NCI-H1694 (cell line): ENCODE measurements at places on chromosomes 11 and 22.

GRCh38 chr11:101096036-101096704 lies 33.4 kb downstream of the PGR start:
- DNase-seq: no peak

- no peak for DNase-seq
These were observed 82.4 kb downstream of the FANCF start for GRCh38 chr11:22543261-22543660.

GRCh38 chr11:112922606-112923005 lies 38.6 kb upstream of the NCAM1 start:
- DNase-seq: no peak

GRCh38 chr11:120635136-120635810 lies 123.7 kb downstream of the GRIK4 start:
- DNase-seq: no peak

DNA sequence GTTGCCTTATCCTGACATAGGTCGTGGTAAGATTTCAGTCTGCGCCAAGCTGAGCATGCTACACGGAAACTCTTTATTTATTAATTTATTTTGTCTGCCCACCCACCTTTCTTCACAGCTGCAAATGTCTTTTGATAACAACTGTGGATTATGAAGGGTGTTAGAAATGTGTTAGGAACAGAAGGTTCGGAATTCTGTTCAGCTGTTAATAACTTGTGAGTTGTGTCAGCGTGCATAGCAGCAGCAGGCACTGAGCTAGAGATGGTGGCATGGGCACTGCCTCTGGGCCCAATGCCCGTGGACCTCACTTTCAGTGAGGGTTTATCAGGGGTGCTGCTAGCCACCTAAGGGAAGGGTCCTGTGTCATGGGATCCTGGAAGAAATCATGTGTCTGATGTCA lies 162.5 kb upstream of the NTM start:
- no peak for DNase-seq

DNA sequence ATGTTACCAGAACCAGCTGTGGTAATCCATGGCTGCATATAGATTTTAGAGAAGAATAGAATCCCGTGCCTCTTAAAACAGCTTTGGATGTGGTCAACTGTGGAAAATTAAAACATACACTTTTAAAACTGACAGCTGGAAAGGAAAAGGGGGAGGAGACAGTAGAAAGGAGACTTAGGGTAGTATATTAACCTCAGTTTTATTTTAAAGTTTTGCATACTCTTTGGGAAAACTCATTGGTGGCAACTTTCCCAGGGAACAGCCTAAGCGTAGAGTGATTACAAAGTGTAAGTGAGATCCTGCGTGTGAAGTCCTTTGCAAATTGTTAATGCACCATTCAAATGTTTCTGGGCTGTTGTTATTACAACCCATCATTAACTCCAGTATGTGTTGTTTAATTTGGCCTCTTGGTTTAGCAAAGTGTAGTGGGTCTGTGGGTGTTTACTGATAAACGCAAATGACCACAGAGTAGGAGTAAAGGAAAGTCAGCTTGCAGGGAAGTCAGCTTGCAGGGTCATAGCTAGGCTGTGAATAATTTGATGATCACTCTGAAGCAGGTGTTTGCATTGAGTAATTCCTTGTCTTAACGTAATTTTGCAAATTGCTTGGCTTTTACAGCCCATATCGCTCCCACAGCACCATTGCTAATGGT lies 88.0 kb upstream of the DBX1 start:
- DNase-seq: no peak

DNA sequence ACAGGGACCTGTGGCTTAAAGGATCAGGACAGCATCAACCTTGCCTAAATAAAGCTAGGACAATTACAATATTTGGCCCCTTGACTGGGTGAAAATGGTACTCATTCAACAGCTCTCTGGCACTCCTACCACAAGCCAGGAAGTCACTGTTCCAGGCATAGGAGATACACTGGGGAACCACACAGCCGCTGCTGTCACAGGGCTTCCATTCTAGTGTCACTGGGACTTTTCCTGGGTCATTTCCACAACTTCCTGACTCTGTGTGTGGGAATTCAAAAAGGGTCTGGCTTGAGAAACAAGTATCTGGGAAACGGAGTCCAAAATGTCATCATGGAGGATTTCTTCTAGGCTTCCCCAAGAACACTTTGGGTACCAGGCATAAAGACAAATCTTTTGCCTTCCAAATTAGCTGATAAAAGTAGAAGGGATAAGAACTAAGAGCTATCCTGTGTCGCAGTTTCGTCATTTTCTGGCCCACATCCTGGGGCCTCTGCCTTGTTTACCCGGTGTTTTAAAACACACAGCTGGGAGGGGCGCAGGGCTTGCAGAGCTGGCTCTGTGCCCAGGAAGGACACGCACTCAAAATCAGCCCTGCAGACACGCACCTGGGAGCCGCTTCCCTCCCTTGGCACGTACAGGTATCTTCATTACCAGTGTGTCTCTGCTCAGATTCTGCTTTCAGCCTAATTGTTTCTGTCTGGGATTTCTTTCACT lies 38.0 kb downstream of the TMEM45B start:
- DNase-seq: no peak

DNA sequence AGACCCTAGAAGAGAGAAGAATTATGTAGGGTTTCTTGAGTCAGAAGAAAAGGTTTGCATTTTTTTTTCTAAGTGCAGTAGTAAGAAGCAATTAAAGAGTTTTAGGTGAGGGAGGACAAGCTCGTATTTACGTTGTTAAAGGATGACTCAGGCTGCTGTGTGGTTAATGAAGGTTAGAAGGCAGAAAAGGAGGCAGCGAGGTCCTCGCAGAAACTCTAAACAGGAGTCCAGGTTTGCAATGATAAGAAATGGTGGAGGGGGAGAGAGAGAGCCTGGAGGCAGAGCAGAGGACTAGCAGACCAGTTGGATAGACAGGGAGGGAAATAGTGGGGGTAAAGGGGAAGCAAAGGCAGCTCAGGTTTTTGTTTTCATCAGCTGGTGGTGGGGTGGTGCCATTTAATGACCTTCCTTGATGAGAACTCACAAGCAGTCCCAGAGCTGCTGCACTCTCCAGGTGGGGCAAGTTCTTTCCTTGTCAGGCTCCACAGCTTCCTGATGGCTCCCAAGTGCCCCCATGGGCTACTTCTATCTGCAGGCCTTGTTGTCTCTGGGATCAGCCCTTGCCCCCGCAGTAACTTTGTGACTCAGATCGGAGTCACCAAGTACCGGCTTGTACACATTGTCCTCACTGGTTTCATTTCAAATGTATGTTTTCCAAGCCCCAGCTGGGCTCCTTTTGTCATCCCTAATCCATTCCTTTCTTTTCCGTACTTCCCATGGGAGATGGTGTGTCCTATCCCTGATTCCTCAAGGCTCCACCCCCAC lies 8.3 kb upstream of the INSC start:
- no peak for DNase-seq

- DNase-seq: no peak
These were observed 107.7 kb upstream of the CLMP start for GRCh38 chr11:123302751-123303195.

- DNase-seq: no peak
These were observed 20.1 kb downstream of the PRDM11 start for GRCh38 chr11:45166604-45166897.

DNA sequence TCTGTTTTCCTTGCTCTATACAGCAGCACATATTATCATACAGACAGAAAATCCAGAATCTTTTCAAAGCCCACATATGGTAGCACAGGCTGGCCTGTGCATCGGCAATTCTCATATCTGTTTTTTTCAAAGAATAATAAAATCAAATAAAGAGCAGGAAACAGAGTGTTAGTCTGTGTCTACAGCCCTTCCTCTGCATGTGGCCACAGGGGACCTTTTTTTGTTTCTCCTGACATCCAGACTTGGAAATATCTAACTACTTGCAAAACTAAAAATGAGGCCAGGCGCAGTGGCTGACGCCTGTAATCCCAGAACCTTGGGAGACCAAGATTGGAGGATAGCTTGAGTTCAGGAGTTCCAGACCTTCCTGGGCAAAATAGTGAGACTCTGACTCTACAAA lies 20.3 kb downstream of the LAYN start:
- DNase-seq: no peak

- DNase-seq: no peak
These were observed 39.0 kb downstream of the BMAL1 start for GRCh38 chr11:13316528-13316961.

- no peak for DNase-seq
These were observed 663.8 kb upstream of the API5 start for GRCh38 chr11:42647993-42648392.

DNA sequence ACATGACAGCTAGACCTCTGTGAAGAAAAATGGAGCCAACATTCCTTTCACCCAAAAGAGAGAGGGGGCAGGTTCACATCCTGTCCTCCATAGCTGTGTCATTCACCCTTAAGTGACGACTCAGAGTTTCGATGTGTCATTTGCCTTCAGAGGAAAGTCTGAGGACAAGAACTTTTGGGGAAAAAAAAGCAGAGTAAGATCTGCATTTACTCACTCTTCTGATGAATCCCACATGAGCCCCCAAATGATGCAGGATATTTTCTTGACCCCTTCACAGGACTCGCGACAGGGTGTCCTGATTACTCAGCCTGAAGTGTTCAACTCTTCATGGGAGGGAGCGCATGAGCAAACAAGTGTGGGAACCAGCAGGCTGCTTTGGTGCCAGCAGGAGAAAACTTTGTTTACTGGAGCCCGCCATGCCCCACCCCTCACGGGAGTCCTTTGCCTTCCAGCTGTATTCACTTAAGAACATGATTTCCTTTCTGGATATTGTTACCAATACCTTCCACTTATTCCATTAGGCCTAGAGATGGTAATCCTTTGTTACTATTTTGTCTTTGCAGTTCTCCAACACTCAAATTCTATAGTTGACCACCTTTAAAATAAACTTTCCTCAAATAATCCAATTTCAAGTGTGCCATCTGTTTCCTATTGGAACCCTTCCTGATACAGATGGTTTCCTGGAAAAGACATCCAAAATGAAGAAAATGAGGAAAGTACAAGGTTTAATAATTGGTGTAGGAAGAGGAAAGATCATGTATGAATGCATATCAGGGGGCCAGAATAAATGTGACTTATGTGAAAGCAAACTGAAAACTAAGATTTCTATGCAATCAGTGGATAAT lies 729.8 kb downstream of the FAM181B start:
- DNase-seq: no peak

- no peak for DNase-seq
These were observed 511 bp downstream of the DGKZ start for GRCh38 chr11:46347637-46348311.

- DNase-seq: no peak
These were observed 713.8 kb downstream of the TBC1D22A start for GRCh38 chr22:47476231-47476630.

DNA sequence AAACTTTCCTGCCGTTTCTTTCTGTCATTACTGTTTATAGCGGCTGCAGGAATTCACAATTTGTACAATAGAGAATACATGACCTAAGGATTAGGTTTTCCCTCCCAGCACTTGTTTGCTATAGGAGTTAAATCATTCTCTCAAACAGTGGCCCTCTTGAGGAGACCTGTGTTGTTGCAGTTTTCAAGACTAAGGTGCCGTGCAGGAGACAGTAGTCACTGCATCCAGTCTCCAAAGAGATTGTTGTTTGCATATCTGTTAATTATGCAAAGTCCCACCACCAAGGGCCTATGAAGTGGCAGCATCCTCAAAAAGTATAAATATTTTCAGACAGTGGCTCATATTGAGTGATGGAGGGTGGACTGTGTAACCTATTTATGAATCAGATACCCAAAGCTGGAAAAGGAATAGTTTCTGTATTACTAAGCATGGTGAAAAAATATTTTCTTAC lies 2.3 kb downstream of the PRSS23 start:
- peak; percentile 15 for DNase-seq

DNA sequence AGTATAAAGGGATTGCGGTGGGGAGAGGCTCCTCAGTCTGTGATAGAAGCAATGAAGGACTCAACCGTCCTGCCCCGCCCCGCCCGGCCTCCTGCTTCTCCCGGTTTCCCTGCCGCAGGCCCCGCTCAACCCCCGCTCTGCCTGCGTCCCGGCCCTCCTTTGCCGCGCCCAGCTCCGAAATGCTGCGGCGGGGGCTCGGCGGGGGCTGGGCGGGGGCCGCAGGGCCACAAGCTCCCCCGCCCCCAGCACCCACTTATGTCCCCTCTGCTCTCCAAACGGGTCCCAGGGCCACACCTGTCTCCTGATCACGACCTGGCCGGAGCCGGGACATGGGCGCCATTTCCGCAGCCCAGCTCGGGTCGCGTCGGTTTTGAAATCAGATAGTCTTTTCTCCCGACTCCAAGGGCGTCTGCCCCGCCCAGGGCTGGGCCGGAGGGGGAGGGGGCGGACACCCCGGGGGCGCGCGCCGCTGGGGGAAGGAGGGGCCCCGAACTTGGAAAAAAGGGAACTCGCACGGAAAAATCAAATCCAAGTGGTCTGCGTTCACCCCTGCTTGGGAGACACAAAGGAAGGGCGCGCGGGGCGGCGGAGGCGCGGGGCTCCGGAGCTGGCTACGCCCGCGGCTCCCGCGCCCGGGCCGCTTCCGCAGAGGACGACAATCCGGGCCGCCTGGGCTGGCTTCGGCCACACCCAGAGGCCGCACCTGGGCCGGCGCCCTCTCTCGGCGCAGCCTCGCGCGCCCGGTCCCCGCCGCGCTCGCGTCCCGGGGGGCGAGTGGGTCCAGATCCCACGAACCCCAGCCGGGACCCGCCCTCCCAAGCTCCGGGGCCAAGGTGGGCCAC lies 70.6 kb upstream of the EP300 start:
- peak; percentile 38 for DNase-seq

DNA sequence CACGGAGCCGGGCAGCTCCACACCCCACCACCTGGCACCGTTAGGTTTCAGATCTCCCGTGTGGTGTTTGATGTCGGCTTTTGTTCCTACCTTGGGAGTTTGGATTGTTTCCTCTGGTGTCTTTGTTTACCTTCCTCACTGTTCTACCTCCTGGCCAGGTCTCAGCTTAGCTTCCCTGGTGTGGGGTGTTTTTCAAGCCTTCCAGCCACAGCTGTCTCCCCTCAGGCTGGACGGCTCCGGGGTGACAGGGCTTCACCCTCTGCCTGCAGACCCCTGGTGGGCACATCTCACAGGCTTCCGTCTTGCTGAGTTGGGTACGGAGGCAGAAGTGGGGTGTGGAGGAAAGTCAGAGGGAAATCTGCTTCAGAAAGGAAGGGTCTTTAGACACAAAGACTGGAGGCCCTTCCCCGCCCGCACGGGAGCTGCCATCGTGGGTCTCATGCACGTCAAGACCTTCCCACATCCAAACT lies 59.6 kb upstream of the EMID1 start:
- no peak for DNase-seq

DNA sequence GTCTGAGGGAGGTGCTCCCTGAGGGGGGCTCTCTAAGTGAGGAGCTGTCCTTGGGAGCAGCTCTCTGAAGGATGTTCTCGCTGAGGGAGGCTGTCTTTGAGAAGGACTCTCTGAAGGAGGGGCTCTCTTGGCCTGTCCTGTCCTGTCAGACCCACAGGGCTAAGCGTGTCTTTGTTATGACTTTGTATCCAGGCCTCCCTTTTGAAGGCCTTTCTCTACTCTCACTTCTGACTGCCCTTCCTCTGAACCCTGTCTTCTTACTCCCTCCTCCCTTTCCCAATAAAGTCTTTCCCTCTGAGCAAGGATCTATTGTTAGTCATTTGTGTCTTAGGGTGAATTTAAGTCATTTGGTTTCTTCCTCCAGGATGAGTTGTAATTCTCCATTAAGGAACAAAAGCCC lies 330.1 kb upstream of the PLET1 start:
- DNase-seq: no peak

GRCh38 chr22:17484608-17485007 lies 78.7 kb upstream of the SLC25A18 start:
- DNase-seq: no peak

- DNase-seq: no peak
These were observed 12.2 kb downstream of the SMTN start for GRCh38 chr22:31093086-31093850.

GRCh38 chr11:3855808-3856491 lies 486 bp downstream of the STIM1 start:
- no peak for DNase-seq
